Esophagus muscularis mucosa (tissue), 4 donors: ENCODE measurements at places on chromosomes 4 and X. TPM values are rescaled to one million over a fixed set of nuclear protein-coding genes. Genes with fewer than 3 reads are reported as not detected.
A peak's percentile ranks its signal among the peaks of the same experiment; 100 is the strongest.

DNA sequence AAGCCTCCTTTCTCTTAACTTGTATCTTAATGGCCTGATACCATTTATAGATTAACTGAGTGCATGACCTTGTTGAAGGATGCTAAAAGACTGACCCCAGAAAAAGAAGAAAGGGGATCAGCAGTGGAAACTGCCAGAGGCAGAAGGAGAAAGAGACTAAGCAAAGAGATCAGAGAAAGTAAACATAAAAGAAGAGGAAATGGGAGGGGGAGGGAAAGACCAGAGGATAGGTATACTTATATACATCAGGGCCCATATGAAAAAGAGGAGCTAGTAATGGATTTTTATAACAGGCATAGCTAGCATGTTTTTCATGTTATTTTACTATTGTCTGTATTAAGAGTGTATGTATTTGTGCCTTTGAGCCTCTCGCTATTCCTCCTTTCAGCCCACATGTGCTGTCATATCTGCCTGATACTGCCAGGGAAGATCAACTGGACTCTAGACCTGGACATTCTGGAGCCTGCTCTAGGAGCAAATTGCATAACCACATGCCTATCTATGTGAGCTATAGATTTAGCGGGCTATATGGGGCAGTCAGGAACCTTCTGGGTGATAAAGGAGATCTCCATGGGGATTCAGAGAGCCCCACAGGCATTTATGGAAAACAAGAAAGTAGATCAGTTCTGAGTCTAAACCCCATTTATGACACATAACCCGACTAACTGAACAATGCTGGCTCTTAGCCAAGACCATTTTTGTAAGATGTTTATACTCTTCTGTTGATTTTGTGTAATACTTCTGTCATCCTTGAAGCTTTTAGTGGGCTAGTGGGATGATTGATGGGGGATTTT is 13.4 kb upstream of the SNX12 start:
- peaks cover 4% of the 10 kb centered on the region for H3K4me1 ChIP-seq
- no peak for DNase-seq
- no peak overlapping the region for H3K4me3 ChIP-seq
- H3K27ac ChIP-seq, result no peak overlapping the region
- no peaks in the 10 kb centered on the region for H3K27me3 ChIP-seq

GRCh38 chrX:15509845-15510244 is 9.2 kb downstream of the BMX start:
- no peaks in the 10 kb centered on the region for H3K4me1 ChIP-seq
- no peak overlapping the region for H3K4me3 ChIP-seq
- H3K36me3 ChIP-seq, result no peaks in the 10 kb centered on the region
- no peak overlapping the region for H3K27ac ChIP-seq

Gene PDLIM5
- total RNA-seq, result 160 TPM

DNA sequence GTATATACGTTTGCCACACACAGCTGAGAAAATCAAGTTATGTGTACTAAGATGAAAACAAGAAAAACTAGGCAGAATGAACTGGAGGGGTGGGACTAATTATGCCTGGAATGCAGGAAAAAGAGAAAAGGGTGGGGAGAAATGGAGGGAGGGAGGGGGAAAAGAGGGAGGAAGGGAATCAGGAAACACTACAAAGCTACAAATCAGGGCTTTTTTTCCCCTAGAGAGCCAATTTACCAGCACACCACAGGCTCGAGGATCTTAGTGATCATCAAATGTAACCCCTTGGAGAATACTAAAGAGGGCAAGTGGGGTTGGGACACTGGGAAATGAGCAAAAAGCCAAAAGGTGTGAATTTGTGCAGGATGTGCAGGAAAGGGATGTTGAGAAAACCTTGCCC is 451.9 kb downstream of the SMARCA1 start:
- no peak for DNase-seq
- no peak overlapping the region for H3K4me3 ChIP-seq
- no peaks in the 10 kb centered on the region for H3K4me1 ChIP-seq

Gene NAP1L2
- 3.6 TPM for total RNA-seq

Gene CORIN
- total RNA-seq, result 1.2 TPM

DNA sequence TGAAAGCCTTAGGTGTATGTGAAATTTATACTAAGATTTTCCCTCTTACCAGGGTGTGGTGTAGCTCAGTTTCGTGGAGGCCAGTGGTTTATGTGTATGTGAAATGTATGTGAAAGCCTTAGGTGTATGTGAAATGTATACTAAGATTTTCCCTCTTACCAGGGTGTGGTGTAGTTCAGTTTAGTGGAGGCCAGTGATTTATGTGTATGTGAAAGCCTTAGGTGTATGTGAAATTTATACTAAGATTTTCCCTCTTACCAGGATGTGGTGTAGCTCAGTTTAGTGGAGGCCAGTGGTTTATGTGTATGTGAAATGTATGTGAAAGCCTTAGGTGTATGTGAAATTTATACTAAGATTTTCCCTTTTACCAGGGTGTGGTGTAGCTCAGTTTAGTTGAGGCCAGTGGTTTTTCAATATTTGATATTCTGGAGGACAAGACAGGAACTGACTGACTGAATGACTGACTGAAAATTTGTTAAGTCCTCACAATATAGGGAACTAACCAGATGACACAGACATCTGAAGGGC is 143.7 kb downstream of the NEXMIF start:
- H3K36me3 ChIP-seq, result no peaks in the 10 kb centered on the region
- H3K4me1 ChIP-seq, result no peaks in the 10 kb centered on the region
- DNase-seq, result no peak
- no peaks in the 10 kb centered on the region for H3K27me3 ChIP-seq
- H3K27ac ChIP-seq, result no peak overlapping the region

GRCh38 chr4:13656569-13657405 is 29.3 kb upstream of the BOD1L1 start:
- H3K27ac ChIP-seq, result no peak overlapping the region
- DNase-seq, result no peak
- H3K4me3 ChIP-seq, result peak overlapping the region; percentile 22
- H3K36me3 ChIP-seq, result no peaks in the 10 kb centered on the region
- no peaks in the 10 kb centered on the region for H3K27me3 ChIP-seq

DNA sequence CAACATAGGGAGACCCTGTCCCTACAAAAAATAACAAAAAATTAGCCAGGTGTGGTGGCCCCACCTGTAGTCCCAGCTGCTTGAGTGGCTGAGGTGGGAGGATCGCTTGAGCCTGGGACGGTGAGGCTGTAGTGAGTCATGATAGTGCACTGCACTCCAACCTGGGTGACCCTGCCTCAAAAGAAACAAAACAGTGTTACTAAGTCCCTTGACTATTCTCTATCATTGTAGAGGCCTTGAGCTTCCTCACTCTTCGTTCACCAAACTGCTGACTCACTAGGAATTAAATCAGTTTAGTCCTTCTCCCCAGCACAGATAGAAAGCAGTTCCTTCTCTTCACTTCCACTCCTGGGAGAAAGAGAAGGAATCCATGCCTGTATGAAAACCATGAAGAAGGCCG is 14.5 kb downstream of the CDS1 start:
- H3K27ac ChIP-seq, result no peak overlapping the region
- no peak for DNase-seq
- H3K36me3 ChIP-seq, result no peaks in the 10 kb centered on the region
- H3K27me3 ChIP-seq, result no peaks in the 10 kb centered on the region
- no peaks in the 10 kb centered on the region for H3K4me1 ChIP-seq

DNA sequence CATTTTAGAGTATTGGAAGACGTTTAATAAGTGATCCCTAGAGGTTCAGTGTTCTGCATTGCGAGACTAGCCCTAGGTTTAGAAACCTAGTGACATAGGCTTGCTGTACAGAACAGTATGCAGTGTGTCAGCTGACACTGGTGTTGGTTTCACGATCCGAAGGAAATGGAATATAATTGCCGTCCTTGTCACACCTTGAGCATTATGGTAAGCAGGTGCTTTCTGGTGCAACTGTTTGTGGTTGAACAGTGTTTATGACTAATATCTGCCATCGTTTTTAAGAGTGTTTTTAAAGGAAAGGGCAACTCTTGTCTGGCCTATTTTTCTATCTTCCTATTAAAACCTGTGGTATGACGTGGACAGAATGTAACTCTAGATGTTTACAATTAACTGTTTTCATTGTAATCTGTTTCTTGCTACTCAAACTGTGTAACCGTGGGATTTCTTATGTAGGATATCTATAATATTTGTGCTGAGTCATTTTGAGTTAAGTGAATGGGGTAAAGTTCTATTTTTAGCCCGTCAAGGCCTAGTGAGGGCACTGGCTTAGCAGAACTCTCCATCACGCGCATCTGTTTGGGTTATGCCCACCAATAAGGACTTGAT is 53.8 kb upstream of the TBC1D14 start:
- peaks cover 40% of the 10 kb centered on the region for H3K4me1 ChIP-seq
- peak overlapping the region; percentile 68 for H3K27ac ChIP-seq
- no peak overlapping the region for H3K4me3 ChIP-seq
- H3K27me3 ChIP-seq, result no peaks in the 10 kb centered on the region
- no peak for DNase-seq
- H3K36me3 ChIP-seq, result peaks cover 9% of the 10 kb centered on the region
